Gastrocnemius medialis (tissue), 4 donors: ENCODE measurements at places on chromosomes 12 and 14. TPM values are rescaled to one million over a fixed set of nuclear protein-coding genes. Genes with fewer than 3 reads are reported as not detected.

GRCh38 chr12:47742253-47742825, 16.3 kb downstream of the RAPGEF3 start:
- no peak for DNase-seq
- H3K36me3 ChIP-seq, result no peaks in the 10 kb centered on the region
- H3K4me3 ChIP-seq, result no peak overlapping the region

DNA sequence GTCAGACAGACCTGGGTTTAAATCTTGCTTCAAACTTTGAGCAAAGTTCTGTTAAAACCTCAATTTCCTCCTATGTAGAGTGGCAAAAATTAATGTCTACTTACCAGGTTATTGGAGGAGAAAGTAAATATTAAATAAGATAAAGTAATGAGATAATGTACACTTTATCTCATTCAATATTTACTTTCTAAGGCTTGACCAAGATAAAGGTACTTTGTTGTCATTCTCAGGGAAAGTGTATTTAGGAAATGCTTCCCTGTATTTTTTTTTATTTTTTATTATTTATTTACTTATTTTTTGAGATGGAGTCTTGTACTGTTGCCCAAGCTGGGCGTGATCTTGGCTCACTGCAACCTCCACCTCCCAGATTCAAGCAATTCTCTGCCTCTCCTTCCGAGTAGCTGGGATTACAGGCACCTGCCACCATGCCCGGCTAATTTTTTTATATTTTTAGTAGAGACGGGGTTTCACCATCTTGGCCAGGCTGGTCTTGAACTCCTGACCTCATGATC, 4.7 kb downstream of the FAM161B start:
- no peaks in the 10 kb centered on the region for H3K36me3 ChIP-seq
- H3K4me3 ChIP-seq, result no peak overlapping the region
- H3K27me3 ChIP-seq, result no peaks in the 10 kb centered on the region
- no peak overlapping the region for H3K27ac ChIP-seq
- peaks cover 2% of the 10 kb centered on the region for H3K4me1 ChIP-seq

DNA sequence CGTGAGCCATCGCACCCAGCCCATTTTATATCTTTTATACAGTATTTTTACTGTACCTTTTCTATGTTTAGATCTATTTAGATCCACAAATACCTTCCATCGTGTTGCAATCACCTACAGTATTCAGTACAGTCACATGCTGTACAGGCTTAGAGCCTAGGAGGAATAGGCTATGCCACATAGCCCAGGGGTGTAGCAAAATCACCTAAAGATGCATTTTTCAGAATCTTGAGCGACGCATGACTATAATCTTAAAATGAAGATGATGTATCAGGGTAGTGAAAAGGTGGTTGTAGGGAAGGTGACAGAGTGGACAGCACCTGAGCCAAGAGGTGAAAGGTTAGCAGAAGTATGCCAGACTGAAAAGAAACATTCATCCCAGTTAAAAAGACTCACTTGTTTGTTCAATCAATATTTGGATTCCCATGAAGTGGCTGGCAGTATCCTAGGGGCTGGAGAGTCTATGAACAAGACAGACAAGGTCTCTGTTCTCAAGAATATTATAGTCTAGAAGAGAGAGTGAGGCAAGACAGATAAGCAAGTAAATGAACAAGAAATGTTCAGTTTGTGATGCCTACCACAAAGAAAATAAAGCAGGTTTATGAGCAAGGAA, 3.6 kb downstream of the SPRING1 start:
- no peak for DNase-seq
- peaks cover 23% of the 10 kb centered on the region for H3K36me3 ChIP-seq
- H3K27ac ChIP-seq, result no peak overlapping the region
- peaks cover 11% of the 10 kb centered on the region for H3K4me1 ChIP-seq
- no peaks in the 10 kb centered on the region for H3K27me3 ChIP-seq

DNA sequence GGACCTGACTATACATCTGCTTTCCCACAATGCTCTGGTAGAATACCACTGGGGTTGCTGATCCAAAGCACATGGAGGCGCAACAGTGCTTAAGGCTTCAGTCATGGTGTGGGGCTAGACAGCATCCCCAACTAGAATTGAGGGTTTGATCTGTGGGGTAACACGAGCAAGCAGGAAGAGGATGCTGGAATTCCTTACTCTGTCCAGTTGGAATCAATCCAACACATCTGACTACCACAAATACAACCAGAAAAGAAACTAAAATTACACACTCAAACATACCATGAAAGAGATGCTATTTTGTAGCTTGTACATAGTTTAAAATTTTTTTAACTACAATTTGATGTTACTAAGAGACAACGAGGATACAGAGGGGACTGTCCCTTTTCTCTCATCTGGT, 40.4 kb upstream of the GTF2A1 start:
- no peak for DNase-seq
- no peak overlapping the region for H3K27ac ChIP-seq

GRCh38 chr12:1204581-1205121, 213.6 kb downstream of the ERC1 start:
- DNase-seq, result no peak
- H3K4me3 ChIP-seq, result peak overlapping the region; percentile 3
- no peaks in the 10 kb centered on the region for H3K36me3 ChIP-seq
- peak overlapping the region; percentile 25 for H3K27ac ChIP-seq

Gene CDC42BPB
- total RNA-seq, result 31.9 TPM

Gene ARHGEF40
- 12.1 TPM for total RNA-seq

Gene KRT6C
- not detected for total RNA-seq
